Lung (tissue), 17 donors: ENCODE measurements at places on chromosomes 5 and 9. TPM values are rescaled to one million over a fixed set of nuclear protein-coding genes. Genes with fewer than 3 reads are reported as not detected.
A peak's percentile ranks its signal among the peaks of the same experiment; 100 is the strongest.

GRCh38 chr9:125551781-125552180, 155.2 kb downstream of the MAPKAP1 start:
- H3K4me3 ChIP-seq: no peak overlapping the region
- no peaks in the 10 kb centered on the region for H3K27me3 ChIP-seq
- H3K36me3 ChIP-seq: no peaks in the 10 kb centered on the region
- DNase-seq: no peak
- no peak overlapping the region for H3K27ac ChIP-seq
- peaks cover 7% of the 10 kb centered on the region for H3K4me1 ChIP-seq

- H3K4me1 ChIP-seq: no peaks in the 10 kb centered on the region
- H3K27ac ChIP-seq: no peak overlapping the region
- peaks cover 21% of the 10 kb centered on the region for H3K27me3 ChIP-seq
- DNase-seq: peak; percentile 26
- no peaks in the 10 kb centered on the region for H3K36me3 ChIP-seq
- no peak overlapping the region for H3K4me3 ChIP-seq
Observed at GRCh38 chr5:175778951-175779503, 92.4 kb upstream of the CPLX2 start.

- peaks cover 14% of the 10 kb centered on the region for H3K36me3 ChIP-seq
- DNase-seq: no peak
- no peak overlapping the region for H3K4me3 ChIP-seq
- no peaks in the 10 kb centered on the region for H3K27me3 ChIP-seq
Observed at GRCh38 chr5:119174578-119175163, 103.8 kb downstream of the DMXL1 start.

- H3K27ac ChIP-seq: peak overlapping the region; percentile 92
- peaks cover 4% of the 10 kb centered on the region for H3K4me1 ChIP-seq
- H3K27me3 ChIP-seq: no peaks in the 10 kb centered on the region
- H3K4me3 ChIP-seq: peak overlapping the region; percentile 94
- DNase-seq: no peak
Observed at GRCh38 chr5:74767579-74767913, 497 bp downstream of the NSA2 start.

- H3K27me3 ChIP-seq: no peaks in the 10 kb centered on the region
- no peaks in the 10 kb centered on the region for H3K36me3 ChIP-seq
- no peak overlapping the region for H3K4me3 ChIP-seq
- no peaks in the 10 kb centered on the region for H3K4me1 ChIP-seq
- DNase-seq: no peak
Observed at GRCh38 chr5:17808566-17808965, 174.3 kb downstream of the TAF11L14 start.

DNA sequence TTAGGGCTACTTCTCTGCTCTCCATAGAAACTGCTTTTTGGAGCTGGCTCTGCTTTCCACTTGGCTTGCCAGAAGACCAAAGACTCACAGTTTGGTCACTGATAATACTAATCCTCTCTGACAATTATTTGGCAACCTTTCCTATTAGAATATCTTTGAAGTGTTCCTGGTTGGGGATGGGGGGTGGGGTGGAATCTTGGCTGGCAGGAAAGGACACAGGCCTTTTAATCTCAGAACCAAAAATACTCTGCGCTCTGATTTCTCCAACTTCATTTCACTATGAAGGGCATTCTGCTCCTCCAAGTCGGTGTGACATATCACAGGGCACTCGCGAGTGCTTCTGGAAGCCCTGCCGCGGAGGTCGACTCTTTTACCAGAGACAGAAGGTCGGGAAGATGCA, 1329.0 kb upstream of the WWC1 start:
- H3K27ac ChIP-seq: peak overlapping the region; percentile 65
- peak; percentile 72 for DNase-seq
- no peaks in the 10 kb centered on the region for H3K27me3 ChIP-seq
- H3K36me3 ChIP-seq: no peaks in the 10 kb centered on the region
- H3K4me1 ChIP-seq: no peaks in the 10 kb centered on the region

DNA sequence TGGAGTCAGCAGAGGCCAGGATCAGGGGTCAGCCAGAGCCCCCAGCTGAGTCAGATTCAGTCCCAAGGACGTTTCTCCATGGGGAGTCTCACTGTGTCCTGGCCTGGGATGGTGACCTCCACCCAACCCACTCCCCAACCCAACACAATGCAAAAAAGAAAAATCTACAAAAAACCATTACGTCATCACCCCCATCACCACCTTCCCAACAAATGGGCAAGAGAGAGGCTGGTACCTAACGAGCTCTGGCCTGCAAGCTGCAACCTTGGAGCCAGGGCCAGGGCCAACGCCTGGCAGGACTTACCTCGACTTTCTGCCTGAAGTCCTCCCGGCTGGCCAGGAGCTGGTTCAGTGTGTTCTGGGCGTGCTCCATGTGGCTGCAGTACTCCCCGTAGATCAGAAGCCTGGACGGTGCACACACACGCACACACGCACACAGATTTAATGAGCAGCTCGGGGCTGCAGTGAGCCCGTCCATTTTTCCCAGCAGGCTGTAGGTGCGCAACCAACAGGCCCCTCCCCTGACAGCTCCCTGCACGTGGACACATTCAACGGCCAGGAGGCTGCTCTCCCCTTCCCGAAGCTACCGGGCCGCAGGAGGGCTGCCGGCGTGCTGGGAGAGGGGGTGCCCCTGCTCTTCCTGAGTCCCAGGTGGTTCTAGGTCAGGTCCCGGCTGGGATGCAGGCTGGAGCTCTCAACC, 59.4 kb upstream of the SARDH start:
- no peak for DNase-seq
- H3K27ac ChIP-seq: no peak overlapping the region
- H3K36me3 ChIP-seq: no peaks in the 10 kb centered on the region
- H3K4me3 ChIP-seq: no peak overlapping the region
- no peaks in the 10 kb centered on the region for H3K27me3 ChIP-seq
- no peaks in the 10 kb centered on the region for H3K4me1 ChIP-seq

GRCh38 chr5:36264202-36264760, 22.6 kb upstream of the NADK2 start:
- H3K27me3 ChIP-seq: no peaks in the 10 kb centered on the region
- H3K4me1 ChIP-seq: peaks cover 4% of the 10 kb centered on the region
- no peak overlapping the region for H3K4me3 ChIP-seq
- H3K36me3 ChIP-seq: no peaks in the 10 kb centered on the region
- no peak for DNase-seq
- no peak overlapping the region for H3K27ac ChIP-seq

GRCh38 chr5:131285703-131286399, 22.0 kb downstream of the CDC42SE2 start:
- H3K4me1 ChIP-seq: peaks cover 1% of the 10 kb centered on the region
- no peaks in the 10 kb centered on the region for H3K27me3 ChIP-seq
- peaks cover 3% of the 10 kb centered on the region for H3K36me3 ChIP-seq
- DNase-seq: no peak
- no peak overlapping the region for H3K4me3 ChIP-seq
- no peak overlapping the region for H3K27ac ChIP-seq

DNA sequence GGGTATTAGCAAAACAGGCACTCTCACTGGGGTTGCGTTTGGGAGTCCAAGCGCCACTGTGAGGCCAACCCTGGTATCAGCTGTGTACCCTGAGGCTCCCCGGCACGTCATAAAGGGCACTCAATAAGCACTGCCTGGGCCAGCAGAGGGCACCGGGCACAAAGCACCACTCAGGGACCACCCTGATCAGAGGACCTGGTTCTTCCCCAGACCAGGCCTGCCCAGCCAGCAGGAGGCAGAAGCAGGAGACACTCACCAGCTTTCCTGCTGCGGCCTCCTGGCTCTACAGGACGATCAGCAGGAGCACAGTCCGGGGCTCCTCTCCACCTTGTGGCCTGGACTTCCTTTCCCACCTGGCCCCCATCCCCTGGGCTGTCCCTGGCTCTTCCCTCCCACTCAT, 12.6 kb downstream of the MGAT1 start:
- no peak for DNase-seq
- H3K27ac ChIP-seq: no peak overlapping the region
- H3K27me3 ChIP-seq: no peaks in the 10 kb centered on the region
- peaks cover 15% of the 10 kb centered on the region for H3K36me3 ChIP-seq
- H3K4me1 ChIP-seq: peaks cover 16% of the 10 kb centered on the region

GRCh38 chr9:98763986-98764745, 32.2 kb downstream of the ANKS6 start:
- no peak overlapping the region for H3K27ac ChIP-seq

GRCh38 chr5:91074615-91075014, 308.5 kb downstream of the ARRDC3 start:
- no peak for DNase-seq
- H3K36me3 ChIP-seq: peaks cover 1% of the 10 kb centered on the region
- H3K4me1 ChIP-seq: peaks cover 3% of the 10 kb centered on the region
- no peaks in the 10 kb centered on the region for H3K27me3 ChIP-seq
- no peak overlapping the region for H3K27ac ChIP-seq
- H3K4me3 ChIP-seq: no peak overlapping the region

GRCh38 chr5:113373426-113373825, 61.4 kb downstream of the TSSK1B start:
- H3K4me1 ChIP-seq: peaks cover 2% of the 10 kb centered on the region
- H3K4me3 ChIP-seq: no peak overlapping the region
- no peak overlapping the region for H3K27ac ChIP-seq
- H3K36me3 ChIP-seq: no peaks in the 10 kb centered on the region
- no peaks in the 10 kb centered on the region for H3K27me3 ChIP-seq

GRCh38 chr5:94670726-94671125, 52.3 kb downstream of the SLF1 start:
- H3K27ac ChIP-seq: no peak overlapping the region
- no peaks in the 10 kb centered on the region for H3K4me1 ChIP-seq
- DNase-seq: no peak
- no peaks in the 10 kb centered on the region for H3K36me3 ChIP-seq
- no peaks in the 10 kb centered on the region for H3K27me3 ChIP-seq

- DNase-seq: no peak
- no peak overlapping the region for H3K4me3 ChIP-seq
- no peaks in the 10 kb centered on the region for H3K27me3 ChIP-seq
- no peaks in the 10 kb centered on the region for H3K4me1 ChIP-seq
- no peak overlapping the region for H3K27ac ChIP-seq
Observed at GRCh38 chr9:124889006-124889405, 27.1 kb downstream of the ARPC5L start.

- H3K27me3 ChIP-seq: peaks cover 2% of the 10 kb centered on the region
- H3K36me3 ChIP-seq: no peaks in the 10 kb centered on the region
- H3K4me3 ChIP-seq: no peak overlapping the region
- no peak overlapping the region for H3K27ac ChIP-seq
- DNase-seq: no peak
Observed at GRCh38 chr9:99030092-99030511, 74.8 kb upstream of the TGFBR1 start.

DNA sequence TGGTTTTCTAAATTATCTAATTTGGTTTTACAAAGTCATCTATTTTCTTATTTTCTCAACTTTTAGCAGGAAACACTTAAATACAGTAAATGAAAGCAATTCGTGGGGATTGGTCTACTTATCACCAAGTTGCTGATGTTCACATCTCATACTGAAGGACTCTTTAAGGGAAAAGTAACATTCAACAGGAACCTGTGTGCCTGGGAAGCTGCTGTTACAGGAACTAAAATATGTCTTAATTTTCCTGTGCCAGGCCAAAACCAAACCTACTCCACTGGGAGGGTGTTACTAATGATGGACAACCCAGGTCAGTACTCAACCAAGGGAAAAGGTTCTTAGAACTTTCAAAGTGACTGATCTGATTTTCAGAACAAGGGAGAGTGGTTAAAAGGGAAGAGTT, 5.3 kb downstream of the ISCA1 start:
- DNase-seq: no peak
- no peak overlapping the region for H3K27ac ChIP-seq
- H3K27me3 ChIP-seq: no peaks in the 10 kb centered on the region
- no peaks in the 10 kb centered on the region for H3K4me1 ChIP-seq

- H3K27me3 ChIP-seq: no peaks in the 10 kb centered on the region
- H3K4me1 ChIP-seq: no peaks in the 10 kb centered on the region
- no peak overlapping the region for H3K4me3 ChIP-seq
- no peaks in the 10 kb centered on the region for H3K36me3 ChIP-seq
- DNase-seq: no peak
Observed at GRCh38 chr5:157308836-157309465, 43.0 kb downstream of the CYFIP2 start.

DNA sequence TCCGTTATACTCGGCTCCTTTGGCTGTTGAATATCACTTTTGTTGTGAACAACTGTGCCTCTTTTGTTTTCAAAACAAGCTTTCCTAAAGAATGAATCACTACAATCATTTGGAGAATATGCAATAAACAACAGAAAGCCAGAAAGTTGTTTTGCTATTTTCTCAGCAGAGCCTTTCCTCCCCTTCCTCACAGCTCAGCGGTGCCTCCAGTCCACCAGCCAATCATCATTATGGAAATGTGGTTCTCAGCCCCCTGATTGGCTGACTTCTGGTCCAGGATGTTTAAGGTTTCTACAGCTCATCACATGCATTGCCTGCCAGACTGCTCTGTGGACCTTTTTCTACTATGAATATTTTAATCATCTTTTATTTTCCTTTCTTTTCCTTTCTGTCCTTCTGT, 9.1 kb upstream of the ZNF608 start:
- no peaks in the 10 kb centered on the region for H3K36me3 ChIP-seq
- H3K27ac ChIP-seq: no peak overlapping the region
- H3K4me1 ChIP-seq: peaks cover 12% of the 10 kb centered on the region

- H3K4me3 ChIP-seq: no peak overlapping the region
- H3K4me1 ChIP-seq: no peaks in the 10 kb centered on the region
- H3K36me3 ChIP-seq: no peaks in the 10 kb centered on the region
- no peak overlapping the region for H3K27ac ChIP-seq
- peaks cover 7% of the 10 kb centered on the region for H3K27me3 ChIP-seq
- DNase-seq: no peak
Observed at GRCh38 chr5:14017904-14018303, 73.4 kb upstream of the DNAH5 start.

- H3K4me1 ChIP-seq: no peaks in the 10 kb centered on the region
- no peak overlapping the region for H3K4me3 ChIP-seq
- H3K27ac ChIP-seq: no peak overlapping the region
Observed at GRCh38 chr9:131214286-131214856, 61.9 kb downstream of the FAM78A start.

DNA sequence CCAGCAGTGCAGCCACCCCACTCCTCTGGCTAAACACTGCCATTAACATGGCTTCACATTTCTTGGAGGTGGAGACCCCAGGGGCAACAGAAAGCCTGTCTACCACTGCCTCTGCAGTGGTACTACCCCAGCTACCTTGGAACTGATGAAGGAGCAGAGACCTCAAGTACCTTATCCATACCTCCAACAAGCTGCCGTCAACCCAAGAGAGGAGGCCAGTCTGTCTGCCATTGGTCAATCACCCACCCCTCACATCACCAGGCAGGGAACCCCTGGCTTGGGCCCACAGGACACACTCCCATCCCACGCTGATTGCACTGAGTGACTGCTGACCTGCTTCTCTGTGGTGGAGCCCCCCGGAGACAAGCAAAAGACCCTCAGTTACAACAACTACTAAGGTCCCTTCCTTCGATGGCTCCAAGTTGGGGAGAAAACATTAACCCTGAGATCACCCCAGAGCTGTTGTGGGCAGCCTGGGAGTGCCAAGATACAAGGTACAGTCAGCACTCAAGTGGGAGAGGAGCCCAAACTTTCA, 5.6 kb downstream of the IFNA14 start:
- DNase-seq: no peak
- H3K27ac ChIP-seq: no peak overlapping the region
- H3K36me3 ChIP-seq: no peaks in the 10 kb centered on the region
- H3K4me3 ChIP-seq: no peak overlapping the region
- no peaks in the 10 kb centered on the region for H3K4me1 ChIP-seq

GRCh38 chr9:81636255-81636599, 53.1 kb downstream of the TLE1 start:
- no peaks in the 10 kb centered on the region for H3K4me1 ChIP-seq
- no peak overlapping the region for H3K4me3 ChIP-seq
- peaks cover 2% of the 10 kb centered on the region for H3K36me3 ChIP-seq
- no peak overlapping the region for H3K27ac ChIP-seq

COL27A1 gene
- 25.6 TPM for total RNA-seq

WDR31 gene
- total RNA-seq: 6.2 TPM

SNX30 gene
- total RNA-seq: 49.9 TPM

SPINK6 gene
- not detected for total RNA-seq

SLCO6A1 gene
- not detected for total RNA-seq

PRLR gene
- 3.4 TPM for total RNA-seq

MLANA gene
- not detected for total RNA-seq

FCHO2 gene
- total RNA-seq: 60.9 TPM

INSL4 gene
- total RNA-seq: not detected

TLX3 gene
- total RNA-seq: not detected
